ENCODE measurements at places on chromosomes 5 and 9.

GRCh38 chr9:30943446-30944224 is 1440.8 kb upstream of the ACO1 start:
- no peak for DNase-seq

- DNase-seq: no peak
Measured at GRCh38 chr9:16579872-16580432, 290.5 kb downstream of the BNC2 start.

- no peak for DNase-seq
Measured at GRCh38 chr5:151345187-151345807, 2.1 kb downstream of the SLC36A2 start.

GRCh38 chr5:131684595-131684994 is 49.6 kb upstream of the RAPGEF6 start:
- DNase-seq: no peak

DNA sequence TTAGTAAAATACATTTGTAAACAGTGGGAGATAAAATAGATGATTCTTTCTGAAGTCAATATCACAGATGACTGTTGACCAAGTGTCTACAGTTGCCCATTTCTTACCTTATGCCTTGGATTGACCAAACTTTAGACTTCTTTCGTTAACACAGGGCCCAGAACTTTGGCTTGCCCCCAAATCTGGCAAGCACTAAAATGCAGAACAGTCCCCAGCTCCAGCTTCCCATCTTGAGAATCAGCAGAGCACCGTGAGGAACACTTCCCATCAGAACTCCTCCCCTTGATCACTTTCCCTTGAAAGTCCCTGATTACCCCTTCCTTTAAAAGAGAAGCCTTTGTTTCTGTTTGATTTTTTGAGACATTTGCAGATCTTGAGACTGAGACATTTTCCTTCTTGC is 1039.9 kb downstream of the TLE1 start:
- no peak for DNase-seq

- peak; percentile 45 for DNase-seq
Measured at GRCh38 chr5:80181618-80182211, 74.1 kb downstream of the SERINC5 start.

DNA sequence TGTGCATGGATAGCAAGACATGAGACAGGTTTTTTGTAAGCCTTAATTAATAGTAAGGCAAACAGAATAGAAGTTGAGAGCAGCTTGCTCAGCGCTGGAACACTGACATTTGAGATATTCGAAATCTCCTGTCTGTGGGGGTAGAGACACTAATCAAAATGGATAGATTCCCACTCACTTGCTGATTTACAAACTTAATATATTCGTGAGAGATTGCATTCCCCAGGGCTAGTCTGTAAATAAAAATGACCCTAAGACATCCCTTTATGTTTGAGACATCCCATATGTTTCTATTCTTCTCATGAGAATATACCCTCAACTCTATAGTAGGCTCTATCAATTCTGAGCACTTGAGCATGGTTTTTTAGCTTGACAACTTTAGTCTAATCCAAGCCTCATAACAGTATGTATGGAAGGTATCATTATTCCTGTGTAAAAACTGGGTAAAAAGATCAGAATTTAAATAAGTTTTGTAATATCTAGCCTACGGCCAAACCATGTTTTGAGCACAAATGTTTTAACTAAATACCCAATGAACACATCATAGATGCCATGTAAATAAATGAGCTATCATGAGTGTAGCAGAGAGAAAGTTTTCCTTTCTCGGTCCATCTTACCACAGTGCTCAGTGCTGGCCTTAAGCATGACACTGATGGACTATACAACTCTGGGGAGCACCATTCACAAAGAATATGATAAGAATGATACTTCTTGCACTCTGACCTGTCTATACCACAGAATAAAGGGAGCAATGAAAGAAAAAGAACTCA is 609.2 kb downstream of the PSAT1 start:
- no peak for DNase-seq

- DNase-seq: no peak
Measured at GRCh38 chr5:147404706-147405105, 105.2 kb downstream of the DPYSL3 start.

DNA sequence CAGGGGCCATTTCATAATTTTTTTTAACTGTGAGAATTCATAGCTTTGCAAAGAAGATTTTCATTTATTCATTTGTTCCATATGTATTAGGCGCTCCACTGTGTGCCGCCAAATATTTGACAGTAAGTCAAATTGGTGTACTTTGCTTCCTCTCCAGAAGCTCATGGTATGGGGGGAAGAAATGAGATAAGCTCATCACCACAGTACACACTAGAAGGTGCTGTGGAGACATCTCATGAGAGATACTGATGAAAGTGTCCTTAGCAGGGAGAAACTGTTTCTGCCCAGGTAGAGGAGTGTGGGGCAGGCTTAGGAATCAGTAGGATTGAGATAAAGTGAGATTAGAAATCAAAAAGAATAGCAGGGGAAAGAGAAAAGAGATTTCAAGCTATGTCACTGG is 136.2 kb downstream of the CDH6 start:
- no peak for DNase-seq

GRCh38 chr5:178078197-178079010 is 34.9 kb upstream of the N4BP3 start:
- no peak for DNase-seq

DNA sequence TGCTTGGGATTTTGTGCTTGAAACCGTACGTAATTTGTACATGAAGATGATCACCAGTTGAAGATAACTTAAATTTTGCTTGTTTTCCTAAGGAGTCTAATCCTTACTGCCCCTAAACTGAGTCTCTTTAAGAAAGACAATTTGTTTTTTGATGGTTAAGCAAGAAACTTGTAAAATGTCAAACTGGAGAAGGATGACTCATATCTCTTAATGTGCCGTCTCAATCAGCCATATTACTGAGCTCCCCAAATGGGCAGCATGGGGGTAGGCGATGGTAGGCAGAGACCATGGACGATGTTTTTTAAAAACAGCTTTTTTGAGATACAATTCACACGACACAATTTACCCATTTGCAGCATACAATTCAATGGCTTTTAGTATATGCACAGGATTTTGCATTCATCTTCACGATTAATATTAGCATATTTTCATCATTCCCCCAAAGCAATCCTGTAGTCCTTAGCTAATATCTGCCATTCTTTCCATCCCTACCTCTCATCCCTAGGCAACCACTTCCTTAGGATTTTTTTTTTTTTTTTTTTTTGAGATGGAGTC is 14.3 kb downstream of the ARHGAP26 start:
- DNase-seq: no peak

GRCh38 chr5:42874621-42875198 is 63.0 kb upstream of the SELENOP start:
- no peak for DNase-seq

GRCh38 chr5:112734597-112734996 is 3.1 kb upstream of the APC start:
- no peak for DNase-seq

DNA sequence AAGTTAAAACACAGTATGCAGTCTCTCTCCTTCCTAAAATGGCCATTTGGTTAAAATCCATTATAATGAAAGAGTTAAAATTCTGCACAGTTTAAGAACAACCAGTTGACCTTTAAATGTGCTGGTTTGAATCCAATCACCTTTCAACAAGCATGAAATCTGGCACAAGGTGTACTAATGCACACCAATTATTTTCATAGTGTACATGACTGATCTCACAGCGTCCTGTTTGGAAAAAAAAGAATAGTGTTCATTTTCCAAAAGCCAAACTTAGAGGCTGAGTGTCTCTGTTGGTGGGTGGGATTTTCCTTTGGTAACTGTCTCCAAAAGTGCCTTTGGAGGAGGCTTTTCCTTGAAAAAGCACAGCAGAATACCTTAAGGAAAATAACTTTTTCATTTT is 180.6 kb downstream of the DEPDC1B start:
- no peak for DNase-seq

DNA sequence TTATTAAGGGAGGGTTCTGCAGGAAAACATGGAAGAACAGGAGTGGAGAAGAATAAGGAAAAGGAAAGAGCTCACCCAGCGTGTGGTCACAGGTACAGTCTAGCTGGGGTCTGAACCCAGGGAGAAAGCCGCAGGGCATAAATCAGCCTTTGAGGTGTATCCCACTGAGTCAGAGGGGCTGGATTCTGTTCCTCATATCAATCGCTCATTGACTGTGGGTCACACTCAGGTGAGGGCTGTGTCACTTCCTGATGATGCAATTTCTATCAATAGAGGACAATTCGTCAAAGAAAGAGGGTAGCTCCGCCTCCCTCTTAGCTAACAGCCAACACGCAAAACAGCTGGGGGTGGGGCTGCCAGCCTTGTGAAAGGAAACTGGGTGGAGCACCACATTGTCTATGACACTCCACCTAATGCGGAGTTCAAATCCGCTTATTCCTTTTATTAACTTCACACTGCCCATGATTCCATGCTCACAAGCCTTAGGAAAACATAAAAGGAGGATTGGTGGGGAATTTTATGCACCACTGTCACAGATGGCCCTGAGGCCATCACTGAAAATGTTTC is 176.2 kb downstream of the ICE1 start:
- DNase-seq: no peak

DNA sequence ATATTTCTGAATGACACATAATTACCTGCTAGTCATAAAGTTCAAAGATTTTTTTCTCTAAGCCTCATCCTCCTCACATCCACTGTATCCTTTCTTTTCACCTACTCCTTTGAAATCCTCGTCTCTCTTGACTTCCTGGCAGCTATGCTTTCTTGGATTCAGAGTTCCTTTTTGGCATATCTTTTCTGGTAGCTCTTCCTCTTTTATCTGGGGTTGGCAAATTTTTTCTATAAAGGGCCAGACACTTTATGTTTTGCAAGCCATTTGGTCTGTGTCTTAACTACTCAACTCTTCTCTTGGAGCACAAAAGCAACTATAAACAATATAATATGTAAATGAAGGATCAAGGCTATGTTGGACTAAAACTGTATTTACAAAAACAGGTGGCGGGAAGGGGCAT is 197.5 kb downstream of the KIAA0825 start:
- DNase-seq: no peak

DNA sequence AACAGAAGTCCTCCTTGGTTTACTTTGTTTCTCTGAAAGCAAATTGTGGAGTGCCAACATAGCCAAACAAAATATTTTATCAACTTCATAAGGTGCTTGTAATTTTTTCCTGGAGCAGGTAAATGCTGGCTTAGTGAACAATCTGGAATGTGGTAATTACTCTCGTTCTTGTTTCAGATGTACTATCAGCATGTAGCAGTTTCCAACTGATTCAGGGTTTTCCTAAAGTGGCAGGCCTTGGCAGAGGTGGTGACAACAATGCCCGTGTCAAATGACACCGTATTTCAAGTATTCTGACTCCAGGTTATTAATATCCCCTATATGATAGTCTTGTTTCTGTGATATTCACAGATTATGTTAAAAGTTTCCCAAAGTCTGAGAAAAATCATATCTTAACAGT is 1.2 kb downstream of the C9orf72 start:
- DNase-seq: no peak

Measured in activated CD4-positive, alpha-beta T cell treated with anti-CD3 and anti-CD28 coated beads, Interleukin-2, amount 50 U/mL, for 1 hour (primary cell).